ENCODE measurements at places on chromosomes 3 and 15. TPM values are rescaled to one million over a fixed set of nuclear protein-coding genes. Genes with fewer than 3 reads are reported as not detected.

GATA2 gene
- 5.6 TPM for total RNA-seq

NR2E3 gene
- 0.25 TPM for total RNA-seq

LMAN1L gene
- not detected for total RNA-seq

ERICH6 gene
- total RNA-seq: not detected
